ENCODE measurements at places on chromosomes 12 and 14. TPM values are rescaled to one million over a fixed set of nuclear protein-coding genes. Genes with fewer than 3 reads are reported as not detected.

DNA sequence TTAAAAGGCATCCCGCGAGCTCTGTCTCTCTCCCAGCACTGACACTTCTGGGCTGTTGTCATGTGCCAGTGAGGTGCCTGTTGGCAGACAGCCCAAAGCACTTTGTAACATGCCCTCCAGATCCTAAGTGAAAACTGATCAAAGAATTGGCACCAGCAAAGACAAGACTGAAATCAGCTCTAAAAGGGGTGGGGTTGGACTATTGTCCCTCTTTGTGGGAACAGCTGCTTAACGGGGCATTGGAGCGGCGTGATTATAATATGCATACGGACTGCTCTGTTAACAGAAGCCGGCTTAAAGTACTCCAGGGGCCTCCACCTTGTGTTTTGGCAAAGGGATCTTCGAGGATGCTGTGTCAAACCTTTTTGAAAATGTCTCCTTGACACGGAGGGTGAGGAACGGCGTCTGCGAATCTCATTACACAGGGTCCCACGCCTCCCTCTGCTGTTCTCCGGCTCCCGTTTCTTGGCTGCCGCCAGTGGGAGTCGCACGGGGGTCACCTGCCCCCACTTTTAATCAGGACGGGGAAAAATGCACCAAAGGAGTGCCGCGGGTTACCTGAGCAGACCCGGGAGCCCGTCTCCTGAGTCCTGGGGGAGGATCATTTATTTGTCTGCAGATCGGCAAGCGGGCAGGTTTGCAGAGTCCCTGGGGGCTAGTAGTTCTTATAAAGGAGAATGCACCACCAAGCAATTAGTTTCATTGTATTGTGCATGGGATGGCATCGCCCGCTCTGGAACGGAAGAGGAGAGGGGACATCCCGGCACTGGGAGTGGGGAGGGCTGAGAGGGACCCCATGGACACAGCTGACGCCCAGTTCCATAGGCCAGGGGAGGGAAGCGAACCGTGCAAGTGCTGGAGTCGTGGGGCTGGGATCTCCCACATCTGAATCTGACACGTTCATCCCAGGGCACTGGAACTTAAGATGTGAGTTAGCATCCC lies 44.3 kb downstream of the SPRING1 start:
- DNase-seq: no peak

GRCh38 chr12:740921-741320 lies 11.5 kb upstream of the WNK1 start:
- DNase-seq: no peak

The LIN7A gene
- 17.8 TPM for total RNA-seq

The TMEM30B gene
- 11.0 TPM for total RNA-seq

- DNase-seq: no peak
Observed at GRCh38 chr12:116633476-116633875, 74.3 kb downstream of the MAP1LC3B2 start.

DNA sequence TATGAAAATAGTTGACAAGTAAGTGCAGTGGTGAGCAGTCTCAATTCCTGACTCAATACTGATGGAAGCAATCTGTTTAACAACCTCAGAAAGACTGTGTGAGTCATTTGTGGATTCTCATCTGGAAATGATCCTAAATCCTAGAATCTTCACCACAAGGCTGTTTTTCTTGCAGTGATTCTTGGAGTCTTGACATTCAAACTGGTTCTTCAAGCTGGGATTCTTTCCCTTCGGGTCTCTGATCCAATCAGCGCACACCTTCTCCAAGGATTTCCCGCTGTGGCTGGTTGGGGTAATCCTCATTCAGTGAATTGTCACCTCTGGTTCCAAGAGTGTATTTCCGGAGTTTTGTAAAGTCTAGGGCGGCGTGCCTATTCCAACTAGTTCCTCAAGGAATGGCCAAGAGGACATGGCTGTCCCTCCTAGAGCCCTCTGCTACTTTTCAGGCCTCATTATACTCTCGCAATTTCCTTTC lies 37.7 kb upstream of the FOXJ2 start:
- no peak for DNase-seq

The NKX2-8 gene
- total RNA-seq: not detected

All from H1 (cell line).